D341Med (cell line): ENCODE measurements at places on chromosomes 16 and 17.
A peak's percentile ranks its signal among the peaks of the same experiment; 100 is the strongest.

- DNase-seq = no peak
Observed at GRCh38 chr16:23566724-23567123, 9.2 kb downstream of the UBFD1 start.

DNA sequence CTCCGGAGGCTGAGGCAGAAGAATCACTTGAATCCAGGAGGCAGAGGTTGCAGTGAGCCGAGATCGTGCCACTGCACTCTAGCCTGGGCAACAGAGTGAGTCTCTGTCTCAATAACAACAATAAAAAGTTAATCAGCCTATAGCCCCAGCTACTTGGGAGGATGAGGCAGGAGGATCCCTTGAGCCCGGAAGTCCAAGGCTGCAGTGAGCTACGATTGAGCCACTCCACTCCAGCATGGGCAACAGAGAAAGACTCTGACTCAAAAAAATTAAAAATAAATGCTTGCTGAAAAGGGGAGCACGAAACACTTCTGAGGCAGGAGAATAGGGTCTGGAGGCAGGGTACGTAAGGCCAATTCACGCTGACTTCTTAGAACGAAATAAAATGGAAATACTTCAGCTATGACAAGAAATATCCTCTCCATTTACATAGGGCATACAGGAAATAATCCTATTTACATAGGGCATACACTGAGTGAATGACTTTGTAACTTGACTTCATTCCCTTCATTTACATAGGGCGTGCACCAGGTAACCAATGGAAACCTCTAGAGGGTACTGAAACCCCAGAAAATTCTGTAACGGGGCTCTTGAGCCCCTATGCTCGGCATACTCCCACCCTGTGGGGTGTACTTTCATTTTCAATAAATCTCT lies 3.2 kb upstream of the PRPSAP1 start:
- DNase-seq = no peak

DNA sequence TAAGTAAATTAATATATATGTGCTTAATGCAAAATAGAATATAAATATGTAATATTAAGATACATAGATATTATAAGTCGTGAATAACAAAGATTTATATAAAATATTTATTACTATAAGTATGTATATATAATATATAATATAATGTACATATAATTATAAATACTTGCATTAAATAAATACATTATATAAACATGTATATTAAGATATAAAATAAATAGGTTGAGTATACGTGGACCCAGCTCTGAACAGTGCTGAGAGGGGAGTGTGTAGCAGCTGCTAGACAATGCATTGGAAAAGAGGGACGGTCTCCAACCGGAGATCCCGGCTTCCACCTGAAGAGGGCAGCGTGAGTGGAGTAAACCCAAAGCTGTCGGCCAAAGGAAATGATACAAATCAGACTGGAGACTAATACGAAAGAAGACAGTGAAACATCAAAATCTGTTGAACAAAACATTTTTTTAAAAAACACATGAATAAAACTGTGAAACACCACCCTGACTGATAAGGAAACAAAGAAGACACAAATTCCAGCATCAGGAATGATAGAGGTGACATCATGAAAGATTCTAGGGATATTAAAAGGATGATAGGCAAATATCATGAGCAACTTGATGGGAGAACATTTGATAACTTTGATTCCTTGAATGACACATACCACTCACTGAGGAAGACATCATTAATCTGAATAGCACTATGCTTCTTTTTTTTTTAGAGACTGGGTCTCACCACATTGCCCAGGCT lies 125.4 kb upstream of the CHMP6 start:
- peak; percentile 89 for DNase-seq

- no peak for DNase-seq
Observed at GRCh38 chr17:64441772-64442540, 7.0 kb upstream of the MILR1 start.

GRCh38 chr16:21953541-21953902 lies 361 bp downstream of the UQCRC2 start:
- DNase-seq = no peak

- no peak for DNase-seq
Observed at GRCh38 chr16:81913222-81913621, 98.0 kb downstream of the SDR42E1 start.

GRCh38 chr17:78342449-78343186 lies 17.3 kb downstream of the SOCS3 start:
- DNase-seq = no peak

DNA sequence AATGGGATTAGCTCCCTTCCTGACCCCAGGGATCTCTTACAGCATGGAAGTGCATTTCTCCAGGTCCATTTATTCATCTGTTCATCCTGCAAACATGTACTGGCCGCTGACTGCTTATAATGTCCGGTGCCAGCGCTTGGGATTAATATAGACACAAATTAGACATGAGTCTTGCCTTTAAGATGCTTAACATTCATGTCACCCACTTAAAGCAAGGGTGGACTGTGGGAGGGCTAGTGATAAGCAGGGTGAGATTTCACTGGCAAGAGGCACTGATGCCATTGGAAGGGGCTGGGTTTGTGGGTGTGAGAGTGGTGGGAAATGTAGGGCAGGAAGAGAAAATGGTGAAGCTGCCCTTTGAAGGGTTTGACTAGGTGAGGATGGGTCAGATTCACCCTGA lies 92.2 kb upstream of the MPHOSPH6 start:
- DNase-seq = no peak

GRCh38 chr16:15592324-15592723 lies 50.6 kb downstream of the MARF1 start:
- DNase-seq = no peak

- DNase-seq = no peak
Observed at GRCh38 chr16:76899767-76900166, 291.2 kb upstream of the MON1B start.

DNA sequence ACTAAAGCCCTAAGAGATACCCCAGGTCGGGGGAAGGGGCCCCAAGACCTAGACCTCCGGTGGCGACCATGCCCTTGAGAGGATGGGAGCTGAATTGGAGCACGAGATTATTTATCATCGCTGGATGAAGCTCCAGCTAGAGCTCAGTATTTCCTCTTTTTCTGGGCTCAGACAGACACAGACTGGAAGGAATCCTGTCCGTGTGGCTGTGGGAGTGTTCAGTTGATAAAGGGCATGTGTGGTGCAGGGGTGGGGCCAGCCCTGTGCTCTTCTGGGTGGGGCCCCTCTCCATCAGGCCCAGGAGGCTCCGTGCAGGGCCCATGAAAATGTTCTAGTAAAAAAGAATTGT lies 6.3 kb upstream of the CBX4 start:
- no peak for DNase-seq

DNA sequence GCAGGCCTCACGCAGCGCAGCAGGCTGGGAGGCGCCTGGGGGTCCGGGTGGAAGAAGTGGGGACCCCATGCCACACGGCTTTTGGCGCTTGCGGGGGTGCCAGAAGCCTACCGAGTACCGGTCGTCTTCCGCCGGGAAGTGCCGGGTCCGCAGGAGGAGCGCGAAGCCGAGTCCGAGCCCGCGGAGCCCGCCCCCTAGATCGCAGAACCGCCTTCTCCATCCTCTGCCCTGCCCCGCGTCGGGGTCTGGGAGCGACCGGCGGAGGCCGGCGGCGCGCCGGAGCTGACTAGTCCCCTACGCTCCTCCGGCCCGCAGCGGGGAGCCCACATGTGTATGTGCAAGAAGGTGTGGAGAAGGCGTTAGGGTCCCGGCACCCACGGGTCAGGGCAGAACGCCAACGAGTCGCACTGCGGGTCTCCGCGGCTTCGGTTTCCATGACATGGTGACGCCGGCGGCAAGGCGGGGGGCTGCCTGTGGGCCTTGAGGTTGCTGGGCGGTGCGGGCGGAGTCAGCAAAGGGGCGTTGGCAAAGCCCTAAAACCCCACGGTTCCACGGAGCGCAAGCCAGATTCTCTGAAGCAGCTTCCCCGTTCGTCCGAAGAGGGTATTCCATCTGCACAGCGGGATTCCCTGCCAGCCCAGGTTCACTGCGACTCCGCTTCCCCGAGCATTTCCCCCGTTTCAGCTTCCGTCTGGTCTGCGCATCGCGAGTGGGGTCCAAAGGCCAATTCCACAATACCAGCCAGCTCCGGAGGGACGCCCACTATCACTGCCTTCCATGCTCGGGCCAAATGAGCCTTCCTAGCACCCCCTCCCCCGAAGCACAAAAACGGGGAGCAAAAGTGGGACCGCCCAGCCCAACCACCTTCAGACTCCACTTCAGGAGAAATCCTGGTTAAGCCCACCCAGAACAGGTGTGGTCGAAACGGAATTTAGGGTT lies 2.3 kb upstream of the LHX1 start:
- peak; percentile 80 for DNase-seq

DNA sequence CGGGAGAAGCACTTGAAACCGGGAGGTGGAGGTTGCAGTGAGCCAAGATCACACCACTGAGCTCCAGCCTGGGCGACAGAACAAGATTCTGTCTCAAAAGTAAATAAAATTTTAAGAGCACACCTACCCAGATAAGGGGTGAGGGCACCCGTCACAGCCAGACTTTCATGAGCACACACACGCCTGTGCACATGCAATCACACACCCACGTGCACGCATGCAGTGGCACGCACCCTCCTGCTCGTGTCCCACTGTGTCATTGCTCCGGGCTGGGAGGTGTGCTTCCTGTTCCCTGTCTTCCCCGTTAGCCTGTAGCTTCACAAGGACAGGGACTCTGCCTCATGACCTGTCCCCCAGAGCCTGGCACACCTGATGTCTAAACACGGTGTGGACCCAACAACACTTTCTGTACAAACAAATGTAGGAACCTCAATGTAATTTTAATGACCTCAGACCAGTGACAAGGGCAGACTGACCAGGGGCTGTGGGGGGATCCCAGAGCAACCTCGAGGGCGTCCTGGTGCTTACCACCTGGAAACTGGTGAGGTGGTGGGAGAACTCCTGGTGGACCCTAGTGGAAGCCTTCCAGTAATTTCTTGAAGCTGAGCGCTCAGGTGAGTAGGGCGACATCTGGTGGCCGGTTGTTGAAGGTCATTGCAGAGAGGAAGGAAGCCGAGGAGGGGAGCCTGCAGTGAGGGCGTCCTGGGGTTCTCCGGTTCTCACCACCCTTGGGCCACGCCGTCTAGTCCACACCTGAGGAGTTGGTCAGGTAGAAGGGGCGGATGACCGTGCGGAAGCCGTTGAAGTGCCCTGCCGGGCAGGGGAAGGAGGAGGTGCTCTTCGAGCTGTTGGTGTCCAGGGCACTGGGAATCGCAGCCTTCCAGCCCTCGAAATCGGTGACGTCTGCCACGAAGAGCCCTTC lies 8.6 kb downstream of the LGALS3BP start:
- DNase-seq = peak; percentile 88

DNA sequence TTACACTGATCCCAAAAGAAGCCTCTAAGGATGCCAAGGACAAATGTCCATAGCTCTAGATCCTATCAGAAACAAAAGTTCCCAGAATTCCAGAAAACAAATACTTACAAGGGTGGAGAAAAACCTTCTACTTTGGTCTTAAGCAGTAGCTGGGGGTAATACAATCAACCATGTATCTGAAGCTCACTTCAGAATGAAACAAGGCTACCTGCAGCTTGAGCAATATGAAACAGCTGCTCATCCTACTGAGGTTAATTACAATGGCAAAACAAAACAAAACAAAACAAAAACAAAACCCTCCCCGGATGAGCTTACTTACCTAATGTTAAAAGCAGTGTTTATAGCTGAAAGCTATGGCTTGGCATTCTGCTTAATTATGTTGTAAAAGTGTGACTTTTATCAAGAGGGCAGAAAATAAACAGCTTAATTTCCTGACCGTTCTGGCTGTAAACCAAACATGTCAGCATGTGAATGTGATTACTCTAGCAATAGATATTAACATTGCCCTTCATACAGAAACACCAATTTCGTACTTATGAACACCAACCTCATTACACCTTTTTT lies 10.5 kb downstream of the PDZD9 start:
- DNase-seq = no peak

DNA sequence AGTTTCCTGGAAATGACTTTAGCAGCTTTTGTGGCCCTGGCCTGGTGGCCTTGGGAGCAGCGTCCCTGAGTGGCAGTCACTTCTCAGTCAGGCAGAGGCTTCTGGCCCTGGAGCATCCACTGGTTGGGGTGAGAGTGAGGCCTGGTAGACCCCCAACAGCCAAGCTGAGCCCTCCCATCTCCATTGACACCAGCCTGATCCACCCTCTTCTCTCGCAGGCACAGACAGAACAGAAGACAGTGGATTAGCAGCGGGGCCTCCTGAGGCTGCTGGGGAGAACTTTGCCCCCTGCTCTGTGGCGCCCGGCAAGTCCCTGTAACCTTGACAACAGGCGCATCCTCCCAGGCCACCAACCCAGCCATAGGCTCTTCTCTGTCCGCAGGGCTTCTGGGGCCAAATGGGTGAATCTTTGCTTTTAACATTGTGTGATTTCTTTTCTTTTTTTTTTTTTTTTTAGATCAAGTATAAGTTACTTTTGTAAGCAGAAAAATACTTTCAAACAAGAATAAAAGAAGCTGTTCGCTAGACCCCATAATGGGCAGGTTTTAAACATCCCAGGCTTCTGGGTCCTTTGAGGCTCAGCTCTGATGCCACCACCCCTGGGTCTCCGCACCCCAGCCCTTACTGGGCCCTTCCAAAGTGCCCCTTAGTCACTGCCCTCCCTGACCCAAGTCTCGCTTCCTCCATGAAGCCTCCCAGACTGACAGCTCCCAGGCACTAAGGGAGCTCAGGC lies 12.7 kb upstream of the FLYWCH1 start:
- DNase-seq = no peak

DNA sequence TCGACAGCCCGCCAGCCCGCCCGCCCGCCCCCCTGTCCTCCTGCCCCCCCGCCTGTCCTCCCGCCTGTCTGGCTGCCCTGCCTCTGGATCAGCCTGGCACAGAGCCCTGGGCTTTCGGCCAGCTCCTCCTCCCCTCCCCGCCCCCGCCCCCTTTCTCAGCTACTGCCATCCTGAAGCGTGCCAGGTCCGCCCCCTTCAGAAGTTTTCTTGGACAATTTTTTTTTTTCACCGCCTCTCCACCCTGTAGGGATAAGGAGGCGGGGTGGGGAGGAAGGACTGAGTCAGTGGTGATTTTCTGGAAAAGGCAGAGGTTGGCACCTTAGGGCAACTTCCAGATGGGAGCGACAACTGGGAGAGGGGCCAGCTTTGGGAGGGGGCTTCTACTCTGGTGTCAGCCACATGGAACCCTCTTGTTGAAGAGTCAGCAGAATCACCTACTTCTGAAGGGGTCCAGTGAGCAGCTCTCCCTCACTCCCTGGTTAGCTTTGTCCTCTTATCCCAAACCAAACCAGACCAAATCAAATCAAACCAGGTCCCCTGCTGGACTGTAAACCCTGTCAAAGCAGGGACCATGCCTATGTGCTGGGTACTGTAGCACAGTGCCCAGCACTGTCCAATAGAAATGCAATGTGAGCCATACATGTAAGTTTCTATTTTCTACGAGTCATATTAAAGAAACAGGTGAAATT lies 19.7 kb downstream of the IGF2BP1 start:
- peak; percentile 70 for DNase-seq

- no peak for DNase-seq
Observed at GRCh38 chr17:79160980-79161636, 86.5 kb downstream of the ENGASE start.

- DNase-seq = no peak
Observed at GRCh38 chr17:51740531-51740930, 418.0 kb downstream of the CA10 start.
